Urothelium cell line (cell line): ENCODE measurements at places on chromosomes 3 and 15.

DNA sequence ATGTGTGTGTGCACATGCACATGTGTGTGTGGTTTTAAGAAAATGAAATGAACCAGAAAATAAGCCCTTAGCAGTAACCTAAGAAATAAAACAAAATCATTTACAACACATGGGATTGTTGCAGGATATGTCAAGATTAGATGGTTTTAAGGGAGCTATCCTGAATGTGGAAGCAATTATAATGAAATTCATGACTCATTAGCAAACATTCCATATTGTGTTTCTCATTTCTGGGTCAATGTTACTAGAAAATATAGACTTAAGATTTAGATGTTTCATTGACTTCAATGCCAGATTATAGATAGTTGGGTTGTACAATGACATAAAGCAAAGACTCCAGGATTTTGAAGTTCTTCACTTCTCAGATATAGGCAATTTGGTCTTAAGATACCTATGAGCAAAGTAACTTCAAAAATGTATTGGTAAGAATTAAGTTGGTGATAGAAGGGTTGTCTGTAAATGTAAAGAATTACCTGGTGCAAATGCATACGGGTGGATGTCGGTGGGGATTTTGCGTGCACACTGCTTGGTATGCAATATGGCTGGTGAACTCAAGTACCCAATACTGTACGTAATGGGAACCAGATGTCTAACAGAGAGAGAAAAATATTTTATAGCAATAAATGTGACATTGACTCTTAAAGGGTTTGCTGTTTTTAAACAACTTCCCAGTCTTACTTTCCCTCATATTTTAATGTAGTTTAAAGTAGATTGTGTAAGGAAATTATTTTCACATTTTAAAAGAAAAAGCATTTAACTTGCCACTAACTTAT lies 53.9 kb upstream of the NR2F2 start:
- DNase-seq, result no peak

GRCh38 chr3:148971401-148972163 lies 19.8 kb upstream of the GYG1 start:
- no peak for DNase-seq

DNA sequence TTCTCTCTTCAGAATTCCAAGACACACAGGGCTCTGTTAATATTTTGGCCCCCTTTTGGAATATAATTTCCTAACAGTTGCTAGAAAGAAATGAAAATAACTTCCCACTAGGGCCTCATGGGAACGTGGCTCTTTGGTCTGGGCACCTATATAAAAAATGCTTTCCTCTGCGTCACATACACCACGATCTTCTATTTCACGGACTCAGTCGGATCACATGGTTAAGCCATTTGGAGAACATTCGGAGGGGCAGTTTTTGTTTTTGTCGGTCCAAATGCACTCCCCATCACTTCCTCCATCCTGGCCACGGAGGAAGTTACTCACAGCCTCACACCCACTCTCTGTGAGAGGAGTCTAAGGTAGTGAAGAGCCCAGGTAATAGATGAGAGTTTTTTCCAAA lies 21.0 kb downstream of the TMEM44 start:
- no peak for DNase-seq

DNA sequence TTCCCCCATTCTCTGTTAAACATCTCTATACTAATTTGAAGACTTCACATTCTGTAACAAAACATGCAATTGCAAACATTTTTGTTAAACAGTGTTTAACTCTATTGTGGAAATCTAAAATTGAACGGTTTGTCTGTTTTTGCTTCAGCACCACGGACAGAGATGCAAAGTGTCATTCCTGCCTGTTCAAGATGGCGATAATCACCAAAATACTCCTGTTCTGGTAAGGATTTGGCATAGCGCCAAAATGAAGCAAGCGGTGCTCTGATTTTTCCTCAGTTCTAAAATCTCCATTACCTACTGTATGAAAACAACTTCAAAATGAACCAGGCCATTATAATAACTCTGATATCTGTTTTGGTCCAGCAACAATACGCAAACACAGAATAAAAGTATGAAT lies 129.7 kb upstream of the TUSC7 start:
- DNase-seq, result peak; percentile 36

DNA sequence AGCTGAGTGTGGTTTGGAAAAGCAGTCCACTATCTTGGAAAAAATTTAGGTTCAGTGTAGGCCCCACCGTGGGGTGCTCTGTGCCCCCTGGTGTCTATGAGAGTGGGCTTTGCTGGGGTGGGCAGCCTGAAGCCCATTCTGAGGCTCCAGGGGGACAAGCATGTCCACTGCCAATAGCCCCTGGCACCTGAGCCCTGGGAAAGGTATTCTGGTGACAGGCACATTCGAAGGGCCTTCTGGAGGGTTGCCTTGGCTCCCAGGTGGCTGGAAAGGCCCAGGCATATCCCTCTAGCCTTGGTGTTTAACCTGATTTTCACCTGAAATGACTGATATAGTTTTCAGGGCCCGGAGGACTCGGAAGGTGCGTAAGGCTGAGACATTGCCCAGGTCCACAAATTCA lies 36.1 kb downstream of the SCN5A start:
- DNase-seq, result no peak

GRCh38 chr15:85583923-85584390 lies 203.6 kb downstream of the AKAP13 start:
- peak; percentile 20 for DNase-seq

DNA sequence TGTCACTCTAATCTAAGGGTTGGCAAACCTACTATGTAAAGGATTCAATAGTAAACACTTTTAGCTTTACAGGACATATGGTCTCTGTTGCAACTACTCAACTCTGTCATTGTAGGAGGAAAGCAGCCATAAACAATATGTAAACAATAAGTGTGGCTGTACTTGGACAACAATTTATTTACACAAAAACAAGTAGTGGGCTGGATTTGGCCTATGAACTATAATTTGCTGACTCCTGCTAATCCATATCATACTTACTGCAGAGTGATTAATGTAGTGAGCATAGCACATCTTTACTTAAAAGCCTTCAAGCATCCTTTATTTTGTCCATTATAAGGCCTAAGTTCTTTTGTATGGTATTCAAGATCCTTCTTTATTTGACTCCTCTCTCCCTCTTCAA lies 441.9 kb downstream of the ZIC1 start:
- no peak for DNase-seq

DNA sequence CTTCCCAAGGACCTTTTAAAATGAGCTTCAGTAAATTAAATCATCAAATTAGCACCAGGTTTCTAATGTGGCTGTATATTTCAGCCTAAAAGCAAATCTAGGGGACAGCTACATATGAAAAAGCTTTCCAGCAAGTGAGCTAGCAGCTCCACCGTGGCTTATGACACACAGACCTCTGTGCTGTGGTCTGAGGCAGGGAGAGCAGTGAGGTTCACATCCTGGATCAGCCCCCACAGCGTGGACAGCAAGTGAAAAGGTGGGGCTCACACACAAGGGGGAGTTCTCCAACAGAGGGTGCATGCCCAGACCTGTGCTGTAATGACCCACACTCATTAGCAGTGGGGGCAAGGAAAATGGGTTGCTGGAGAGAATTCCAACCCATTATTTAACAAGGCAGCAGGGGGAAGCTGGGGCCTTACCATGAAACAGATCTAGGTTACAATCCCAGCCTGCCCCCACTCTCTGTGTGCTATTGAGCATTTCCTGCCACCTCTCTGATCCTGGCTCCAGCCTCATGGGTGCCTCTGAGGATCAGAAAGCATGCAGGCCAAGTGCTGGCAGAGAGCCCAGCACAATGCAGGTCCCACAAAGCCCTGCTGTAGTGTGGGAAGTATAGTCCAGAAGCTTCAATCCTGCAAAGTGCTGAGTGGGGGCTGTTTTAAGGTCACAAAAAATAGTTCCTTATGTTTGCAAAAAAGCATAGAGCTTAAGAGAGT lies 48.2 kb downstream of the RASGRF1 start:
- no peak for DNase-seq

GRCh38 chr15:35450492-35450891 lies 95.5 kb downstream of the DPH6 start:
- no peak for DNase-seq

- no peak for DNase-seq
Measured at GRCh38 chr3:130950641-130951040, 56.8 kb downstream of the ATP2C1 start.

DNA sequence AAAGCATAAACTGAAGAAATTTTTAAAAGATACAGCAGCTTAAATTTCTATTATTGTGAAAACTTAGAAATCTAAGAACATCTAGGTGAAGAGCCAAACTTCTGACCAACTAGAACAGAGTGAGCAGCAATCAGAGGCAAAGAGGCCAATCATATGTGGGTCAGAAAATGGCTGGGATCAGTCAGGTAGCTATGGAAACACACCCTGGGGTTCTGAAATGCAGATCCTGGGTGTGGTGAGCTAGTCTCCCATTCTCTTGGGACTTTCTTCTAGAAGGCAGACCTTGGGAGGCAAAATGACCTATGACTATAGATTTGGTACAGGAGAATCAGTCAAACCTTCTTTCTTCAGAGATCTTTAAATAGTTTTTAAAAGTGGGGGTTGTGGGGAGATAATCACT lies 385.8 kb downstream of the TBC1D5 start:
- DNase-seq, result no peak

DNA sequence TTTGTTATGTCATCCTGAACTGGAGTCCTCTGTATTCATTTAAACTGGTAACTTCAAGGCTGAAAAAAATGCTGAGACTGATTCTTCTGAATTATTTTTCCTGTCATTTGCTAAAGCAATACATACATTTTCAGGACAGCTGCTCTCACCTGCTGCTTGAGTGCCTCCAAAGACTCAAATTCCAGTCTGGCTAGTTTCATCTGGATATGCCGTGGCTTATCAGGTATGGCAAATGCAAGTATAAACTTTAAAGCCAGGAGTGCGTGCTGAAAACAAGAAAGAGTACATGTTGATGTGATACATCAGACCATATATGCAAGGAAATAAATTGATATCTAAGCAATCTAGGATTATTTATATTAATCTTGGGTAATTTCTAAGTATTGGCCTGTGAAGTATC lies 146.1 kb downstream of the SNRK start:
- no peak for DNase-seq

DNA sequence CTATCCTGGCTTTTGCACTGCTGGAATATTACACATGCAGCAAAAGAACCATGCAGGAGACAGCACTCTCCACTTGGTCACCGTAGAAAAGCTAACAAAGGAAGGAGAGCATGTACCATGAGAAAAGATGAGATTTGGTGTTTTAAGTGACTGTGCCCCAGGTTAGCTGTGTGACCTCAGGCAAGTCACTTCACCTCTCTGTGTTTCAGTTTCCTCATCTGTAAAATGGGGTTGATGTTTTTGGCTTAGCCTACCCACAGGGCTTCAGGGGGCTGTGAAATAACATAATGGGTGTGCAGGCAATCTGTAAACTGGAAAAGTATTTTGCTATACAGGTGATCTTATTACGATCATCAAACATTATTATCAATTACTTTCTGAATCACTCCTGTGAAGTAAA lies 69.3 kb upstream of the SLC6A11 start:
- no peak for DNase-seq

GRCh38 chr3:71121429-71122167 lies 461.9 kb downstream of the FOXP1 start:
- DNase-seq, result no peak

- DNase-seq, result no peak
Measured at GRCh38 chr3:165897137-165897536, 59.9 kb upstream of the BCHE start.

- no peak for DNase-seq
Measured at GRCh38 chr3:153462545-153462944, 300.5 kb downstream of the RAP2B start.

- no peak for DNase-seq
Measured at GRCh38 chr3:16059711-16060357, 114.6 kb upstream of the GALNT15 start.

- peak; percentile 41 for DNase-seq
Measured at GRCh38 chr3:15148614-15149013, 49.7 kb upstream of the RBSN start.

DNA sequence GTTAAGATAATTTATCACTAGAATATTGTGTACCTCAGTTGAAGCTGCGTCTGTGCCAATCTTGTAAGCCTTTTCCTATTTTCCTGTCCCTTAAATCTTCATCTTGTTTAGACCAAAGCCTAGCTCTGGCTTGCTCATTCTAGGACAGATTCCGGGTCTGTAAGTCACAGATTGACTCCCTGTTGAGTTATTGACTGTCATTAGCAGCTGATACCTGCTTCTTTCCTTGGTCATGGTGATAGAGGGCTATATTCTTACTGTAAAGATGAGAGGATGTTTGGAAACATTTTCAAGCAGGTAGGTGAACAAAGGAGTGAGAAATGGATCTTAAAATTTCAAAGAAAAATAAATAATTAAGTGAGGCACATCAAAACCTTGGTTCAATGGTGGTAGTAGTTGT lies 200.2 kb downstream of the KCNH8 start:
- DNase-seq, result no peak

- DNase-seq, result no peak
Measured at GRCh38 chr3:34216711-34217335, 418.4 kb downstream of the PDCD6IP start.

- no peak for DNase-seq
Measured at GRCh38 chr3:24810881-24811280, 316.2 kb upstream of the THRB start.

DNA sequence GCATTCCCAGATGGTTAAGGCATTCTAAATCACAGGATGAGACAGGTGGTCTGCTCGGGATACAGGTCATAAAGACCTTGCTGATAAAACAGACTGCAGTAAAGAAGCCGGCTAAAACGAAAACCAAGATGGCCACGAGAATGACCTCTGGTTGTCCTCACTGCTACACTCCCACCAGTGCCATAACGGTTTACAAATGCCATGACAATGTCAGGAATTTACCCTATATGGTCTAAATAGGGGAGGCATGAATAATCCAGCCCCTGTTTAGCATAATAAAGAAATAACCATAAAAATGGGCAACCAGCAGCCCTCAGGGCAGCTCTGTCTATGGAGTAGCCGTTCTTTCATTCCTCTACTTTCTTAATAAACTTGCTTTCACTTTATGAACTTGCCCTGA lies 151.1 kb downstream of the ZNF385D start:
- no peak for DNase-seq

GRCh38 chr15:101276501-101277037 lies 716 bp downstream of the SELENOS start:
- DNase-seq, result peak; percentile 32

DNA sequence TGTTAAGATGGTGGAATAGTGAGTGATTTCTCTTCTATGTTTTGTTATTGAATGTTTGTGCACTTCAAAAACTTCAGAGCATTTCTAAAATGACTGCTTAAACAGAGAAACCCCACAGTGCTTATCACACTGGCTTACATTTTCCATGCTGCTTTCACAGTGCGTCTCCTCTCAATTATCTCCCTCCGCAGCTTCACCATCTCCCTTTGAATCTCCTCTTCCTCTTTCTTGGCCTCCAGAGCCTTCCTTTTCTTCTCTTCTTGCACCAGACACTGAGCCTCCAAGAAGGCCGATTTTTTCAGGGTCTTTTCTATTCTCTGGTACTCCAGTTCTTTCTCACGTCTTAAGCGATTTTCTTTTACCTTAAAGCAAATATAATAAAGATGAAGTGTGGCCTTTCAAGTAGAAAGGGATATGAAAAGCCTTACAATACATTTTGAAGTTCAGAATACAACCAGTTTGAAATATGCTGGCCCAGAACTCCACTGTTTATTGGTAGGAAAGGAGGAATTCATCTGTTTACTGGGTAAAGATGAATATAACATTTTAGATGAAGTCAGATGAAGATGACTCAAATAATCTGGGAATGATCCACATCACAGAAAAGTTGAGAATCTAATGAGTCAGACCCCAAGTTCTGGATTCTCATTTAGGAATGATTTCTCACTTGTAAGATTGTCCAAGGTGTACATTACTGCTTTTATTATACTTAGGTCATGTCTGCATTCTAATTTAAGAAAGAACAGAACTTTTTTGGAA lies 21.4 kb downstream of the CCDC191 start:
- no peak for DNase-seq
